Psoas muscle (tissue), 8 donors: ENCODE measurements at places on chromosomes 4 and X.

GRCh38 chr4:57866468-57867171, 756.4 kb upstream of the IGFBP7 start:
- DNase-seq, result no peak

GRCh38 chrX:111445485-111445884, 33.5 kb upstream of the DCX start:
- DNase-seq, result no peak

DNA sequence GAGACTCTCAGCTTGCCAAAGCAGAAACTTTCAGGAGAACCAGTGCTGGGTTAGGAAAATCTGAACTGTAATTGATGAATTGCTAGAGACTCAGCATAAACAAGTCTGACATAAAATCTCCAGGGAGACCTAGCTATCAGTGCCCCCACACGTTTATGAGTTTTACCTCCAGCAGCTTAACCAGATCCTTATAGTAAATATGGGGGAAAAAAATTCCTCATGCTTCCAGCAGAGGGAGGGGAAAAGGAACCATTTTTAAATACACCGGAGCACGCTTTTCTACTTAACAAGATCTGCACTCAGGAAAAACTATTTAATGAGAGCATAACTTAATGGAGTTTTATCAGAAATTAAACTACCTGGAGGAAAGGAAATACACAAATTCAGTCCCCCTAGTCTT, 1040.7 kb upstream of the INTU start:
- DNase-seq, result no peak

DNA sequence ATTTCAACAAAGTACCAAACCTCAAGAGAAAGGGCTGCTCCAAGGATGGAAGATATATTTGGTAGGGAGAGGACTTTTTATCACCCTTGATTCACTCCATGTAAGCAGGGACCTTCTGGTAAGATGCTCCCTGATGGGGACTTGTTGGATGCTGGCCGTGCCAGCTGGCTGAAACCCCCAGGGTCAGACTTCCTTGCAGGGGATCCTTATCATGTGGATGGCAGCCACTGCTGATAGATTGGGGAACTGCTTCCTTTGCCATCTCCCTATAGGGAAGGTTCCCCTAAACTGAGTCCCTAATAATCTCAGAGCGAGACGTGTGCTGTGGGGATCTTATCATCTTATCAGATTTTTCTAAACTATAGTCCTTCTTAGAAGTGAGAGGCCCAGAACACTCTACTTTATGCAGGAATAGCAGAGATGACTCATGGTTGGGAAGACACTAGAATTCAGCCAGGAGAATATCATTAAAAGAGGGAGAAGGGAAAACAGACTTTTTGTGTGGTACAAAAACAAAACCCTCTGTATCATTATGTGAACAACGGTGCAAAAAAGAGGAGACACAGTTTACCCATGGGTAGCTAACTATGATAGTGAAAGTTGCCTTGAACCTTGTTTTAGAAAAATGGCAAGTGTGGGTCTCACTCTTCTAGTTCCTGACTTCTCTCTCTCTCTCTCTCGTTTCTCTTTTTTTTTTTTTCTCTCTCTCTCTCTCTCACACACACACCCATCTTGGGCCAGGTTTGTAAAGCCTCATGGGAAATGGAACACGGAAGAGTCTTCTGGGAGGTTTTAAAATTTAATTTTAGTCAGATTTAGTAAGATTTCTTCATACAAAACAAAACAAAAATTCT, 16.1 kb downstream of the RHOH start:
- no peak for DNase-seq

GRCh38 chr4:186871856-186872255, 148.2 kb upstream of the FAT1 start:
- no peak for DNase-seq

DNA sequence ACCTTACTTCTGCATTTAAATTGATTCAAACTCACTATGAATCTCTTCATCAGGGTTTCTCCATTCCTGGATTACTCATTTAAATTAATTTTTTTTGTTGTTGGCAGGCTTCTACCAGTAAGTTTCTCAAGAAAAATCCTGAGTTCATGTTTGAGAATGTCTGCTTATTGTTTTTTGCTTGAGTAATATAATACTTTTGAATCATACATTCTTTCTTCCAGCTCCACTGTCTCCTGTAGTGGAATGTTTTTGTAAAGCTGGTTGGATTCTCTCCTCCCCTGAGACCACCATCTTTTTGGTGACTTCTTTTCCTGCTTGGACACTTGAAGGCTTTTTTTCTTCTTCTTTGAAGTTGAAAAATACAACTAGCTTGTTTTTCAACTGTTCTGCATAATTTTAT, 4.3 kb upstream of the MID1IP1 start:
- DNase-seq, result no peak

DNA sequence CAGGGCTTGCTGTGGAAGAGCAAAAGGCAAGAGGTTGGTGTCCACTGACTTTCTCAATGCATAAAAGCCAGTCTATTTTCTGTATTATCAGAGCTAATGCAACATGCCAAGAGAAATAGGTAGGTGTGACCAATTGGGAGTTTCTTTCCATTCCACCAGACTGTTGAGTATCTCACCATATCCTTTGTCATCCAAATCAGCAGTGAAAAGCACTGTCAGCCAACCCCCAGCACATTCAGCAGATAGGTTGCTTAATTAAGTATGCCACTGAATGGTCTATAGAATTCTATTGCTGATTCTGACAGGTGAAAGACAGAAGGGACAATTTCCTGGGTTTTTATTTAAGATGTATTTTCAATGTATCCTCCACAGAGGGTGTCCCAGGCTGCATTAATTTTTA, 139.8 kb downstream of the HS6ST2 start:
- no peak for DNase-seq

- DNase-seq, result no peak
Observed at GRCh38 chr4:105174098-105174497, 27.4 kb downstream of the TET2 start.

- DNase-seq, result no peak
Observed at GRCh38 chr4:190014771-190015537, 12.1 kb downstream of the FRG2 start.

GRCh38 chrX:41516456-41516855, 69.3 kb downstream of the NYX start:
- no peak for DNase-seq

DNA sequence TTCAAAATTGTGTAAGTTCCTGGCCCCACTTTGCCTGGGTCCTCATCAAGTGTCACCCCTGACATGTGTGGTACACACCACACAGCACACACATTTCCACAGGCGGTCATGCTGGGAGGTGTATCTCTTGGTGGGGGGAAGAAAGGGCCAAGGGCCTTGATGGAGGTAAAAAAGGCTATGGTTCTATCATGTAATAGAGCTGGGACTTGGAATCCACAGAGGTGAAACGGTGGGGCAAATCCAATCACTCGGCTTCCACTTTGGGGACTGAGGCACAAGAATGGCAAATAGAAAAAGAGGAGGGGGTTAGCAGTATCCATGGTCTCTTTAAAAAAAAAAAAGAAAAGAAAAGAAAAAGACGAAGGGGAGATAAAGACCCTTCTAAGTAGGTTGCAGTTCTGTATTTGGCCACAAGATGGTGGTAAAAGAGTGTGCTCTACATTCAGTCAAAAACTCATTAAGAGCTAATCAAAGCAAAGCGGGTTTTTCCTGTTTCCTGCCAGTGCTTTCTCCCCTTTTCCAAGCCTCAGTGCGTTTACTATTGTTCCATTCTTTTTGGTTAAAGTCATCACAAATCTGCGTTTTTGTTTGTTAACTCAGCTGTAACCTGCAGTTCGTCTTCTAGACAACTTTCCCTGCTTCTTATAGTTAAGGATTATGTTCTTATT, 37.0 kb upstream of the ATP6AP2 start:
- DNase-seq, result no peak

GRCh38 chr4:26131711-26132110, 189.1 kb upstream of the RBPJ start:
- DNase-seq, result no peak

DNA sequence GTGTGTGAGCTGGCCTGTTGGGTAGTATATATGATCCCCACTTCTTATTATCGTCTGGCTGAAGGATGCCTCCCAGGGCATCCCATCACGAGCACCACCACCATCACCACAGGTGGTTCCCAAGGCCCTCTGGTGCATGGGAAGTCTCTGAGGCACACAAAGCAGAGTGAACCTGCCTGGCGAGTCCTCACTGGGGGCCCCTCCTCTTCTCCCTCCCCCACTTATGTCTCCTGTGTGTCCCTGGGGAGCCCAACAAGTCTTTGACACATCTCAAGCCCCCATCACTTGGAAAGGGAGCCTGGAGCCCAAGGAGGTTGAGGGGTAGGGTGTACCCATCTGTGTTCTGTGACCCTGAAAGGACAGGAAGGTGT, 45.5 kb upstream of the NKX1-1 start:
- no peak for DNase-seq

GRCh38 chr4:69531251-69531650, 35.5 kb upstream of the UGT2B4 start:
- DNase-seq, result no peak

GRCh38 chr4:184064877-184065276, 152.8 kb downstream of the ENPP6 start:
- no peak for DNase-seq

DNA sequence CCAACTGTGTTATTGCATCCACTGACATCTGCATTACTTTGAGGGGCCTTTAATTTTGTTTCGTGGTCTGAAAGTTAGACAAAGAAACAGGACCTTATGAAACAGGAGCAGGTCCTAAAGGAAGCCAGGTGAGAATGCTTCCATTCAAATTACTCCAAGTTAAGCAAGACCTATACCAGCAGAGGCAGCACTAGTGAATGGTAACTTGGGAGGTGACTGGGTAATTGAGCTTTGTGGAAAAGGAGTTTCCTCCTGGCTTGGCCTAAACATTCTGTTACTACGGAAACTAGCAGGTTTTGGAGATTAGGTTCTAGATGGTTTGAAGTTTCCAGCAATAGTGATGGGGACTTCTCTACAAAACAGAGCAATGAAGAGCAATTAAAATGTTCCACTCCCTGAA, 173.5 kb downstream of the NKX6-1 start:
- DNase-seq, result no peak

DNA sequence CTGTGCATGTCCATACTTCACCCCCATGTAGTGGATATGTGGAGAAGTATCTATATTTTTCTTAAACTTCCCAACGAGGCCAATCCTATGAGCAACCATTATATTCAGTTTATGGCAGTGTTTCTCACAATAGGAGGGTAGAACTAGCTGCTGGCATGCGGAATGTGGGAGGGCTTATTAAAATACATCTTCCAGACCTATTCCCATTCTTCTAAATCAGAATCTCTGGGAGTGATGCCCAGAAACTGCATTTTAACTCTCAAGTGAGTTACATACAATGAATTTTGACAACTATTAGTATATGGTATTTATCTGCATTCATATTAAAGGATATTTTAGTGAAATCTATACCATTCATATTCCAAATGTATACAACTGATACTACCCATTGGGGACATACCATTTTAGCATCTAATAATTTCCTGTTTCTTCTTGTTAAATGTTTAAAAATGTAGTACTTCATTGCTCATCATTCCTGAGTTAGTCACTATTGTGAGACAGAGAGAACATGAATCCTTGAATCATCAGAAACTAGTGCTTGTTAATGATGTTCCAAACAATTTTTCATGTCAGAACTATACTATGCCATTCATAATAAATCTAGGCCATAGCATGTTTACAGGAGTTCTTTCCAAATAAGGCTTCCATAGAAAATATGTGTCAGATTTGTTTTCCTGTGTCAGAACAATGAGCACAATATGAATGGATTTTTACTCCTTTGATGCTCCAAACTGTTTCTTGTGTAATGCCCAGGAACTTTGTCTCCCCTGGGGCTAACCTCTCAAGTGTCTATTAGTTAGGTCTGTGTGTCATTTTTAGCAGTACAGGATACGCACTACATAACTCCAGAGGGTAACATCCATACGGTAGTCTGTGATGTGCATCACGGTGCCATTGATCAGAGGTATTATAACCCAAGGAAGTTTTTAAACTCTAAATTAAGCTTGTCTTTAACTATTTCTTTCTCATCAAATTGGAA, 198.8 kb upstream of the BMP3 start:
- no peak for DNase-seq

DNA sequence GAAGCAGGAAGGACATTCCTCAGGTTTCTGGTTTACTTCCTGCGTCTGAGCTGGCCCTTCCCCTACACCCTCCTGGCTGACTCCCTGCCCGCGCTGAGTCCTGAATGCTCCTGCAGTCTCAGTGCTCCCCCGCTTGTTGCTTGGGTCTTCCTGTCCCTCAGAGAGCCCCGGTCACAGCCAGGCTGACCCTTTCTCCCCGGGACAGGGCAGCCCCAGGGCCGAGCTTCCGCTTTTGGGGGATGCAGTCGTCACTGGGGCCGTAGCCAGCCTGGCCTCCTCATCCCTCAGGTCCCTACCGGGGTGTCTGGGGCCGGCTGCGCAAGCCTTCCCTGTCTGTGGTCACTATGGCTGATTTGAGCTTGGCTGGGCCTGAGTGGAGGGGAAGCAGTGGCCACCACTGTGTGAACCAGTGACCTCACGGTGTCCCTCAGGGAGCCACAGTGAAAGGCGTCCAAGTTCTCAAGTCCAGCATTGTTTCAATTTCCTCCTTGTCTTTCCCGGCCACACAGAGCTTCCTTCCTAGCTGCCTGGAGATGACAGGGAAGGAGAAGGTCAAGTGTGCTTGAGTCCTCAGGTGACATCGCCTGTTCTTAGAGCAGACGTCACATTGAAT, 34.1 kb upstream of the ASMTL start:
- peak; percentile 28 for DNase-seq

- no peak for DNase-seq
Observed at GRCh38 chr4:73988061-73988460, at the start of gene PPBP. TSS of gene PPBP (minus strand) at chr4:73988190. CDS start at chr4:73988103, 87 bp downstream.

DNA sequence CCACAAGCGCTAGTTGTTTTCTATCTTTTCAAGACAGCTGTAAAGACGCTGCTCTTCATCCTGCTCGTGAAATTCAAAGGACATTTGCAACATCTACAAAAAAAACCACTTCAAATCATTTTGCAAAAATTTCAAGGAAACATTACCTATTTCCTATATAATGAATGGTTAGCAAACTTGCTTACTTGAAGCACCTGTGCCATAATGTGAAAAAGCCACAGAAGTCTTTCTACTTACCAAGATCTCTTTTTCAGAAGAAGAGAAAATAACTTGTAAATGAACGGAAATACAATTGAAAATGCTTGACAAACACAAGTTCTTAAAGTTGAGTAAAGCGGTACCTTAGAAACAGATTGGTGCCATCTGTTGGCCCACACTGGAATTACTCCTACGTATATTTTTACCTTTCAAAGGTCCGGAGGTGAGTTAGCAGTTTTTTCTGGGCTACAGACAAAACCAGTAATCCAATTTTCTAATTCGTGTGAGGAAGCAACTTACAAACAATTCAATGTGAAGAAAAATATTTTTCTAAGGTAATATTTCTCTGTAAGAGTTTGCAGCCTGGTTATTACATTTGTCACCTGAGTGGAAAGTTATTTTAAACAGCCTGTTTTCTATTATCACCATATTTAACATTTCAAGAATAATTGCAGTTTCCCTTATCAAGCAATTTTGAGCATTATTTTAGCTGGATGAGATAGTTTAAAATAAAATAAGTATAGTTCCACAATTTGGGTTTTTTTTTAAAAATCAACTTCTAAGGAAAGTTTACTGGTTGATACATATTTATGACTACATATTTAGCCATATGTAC, at the start of gene TLR6:
Gene TLR6, minus strand, starts transcription at position 294 of the 814 bp plus-strand sequence. CDS start 27,344 bp downstream, outside the sequence.
- no peak for DNase-seq

- DNase-seq, result no peak
Observed at GRCh38 chr4:160235285-160235684, 1132.4 kb downstream of the RAPGEF2 start.
